ENCODE measurements at places on chromosomes 7 and 10.

- H3K27ac ChIP-seq = no peak overlapping the region
- H3K27me3 ChIP-seq = peaks cover 14% of the 10 kb centered on the region
Measured at GRCh38 chr10:131808370-131808930, 92.4 kb upstream of the PPP2R2D start.

- H3K27ac ChIP-seq = no peak overlapping the region
- no peaks in the 10 kb centered on the region for H3K4me1 ChIP-seq
- H3K27me3 ChIP-seq = no peaks in the 10 kb centered on the region
- H3K4me3 ChIP-seq = no peak overlapping the region
- DNase-seq = no peak
Measured at GRCh38 chr10:79385804-79386531, 38.7 kb downstream of the PPIF start.

DNA sequence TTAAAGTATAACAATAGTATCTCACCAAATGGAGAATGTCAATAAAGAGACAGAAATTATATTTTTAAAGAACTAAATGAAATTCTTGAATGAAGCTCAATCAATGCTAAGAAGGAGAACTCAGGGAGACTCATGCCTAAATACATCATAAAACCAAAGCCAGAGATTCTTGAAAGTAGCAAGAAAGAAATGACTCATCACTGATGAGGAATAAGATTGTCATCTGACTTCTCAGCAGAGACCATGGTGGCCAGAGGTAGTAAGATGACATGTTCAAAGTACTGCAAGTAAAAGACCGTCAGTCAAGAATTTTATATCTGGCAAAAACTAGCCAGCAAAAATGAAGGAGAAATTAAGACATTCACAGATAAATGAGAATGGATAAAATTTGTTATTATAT, 399.0 kb downstream of the GRID1 start:
- H3K27ac ChIP-seq = no peak overlapping the region
- H3K27me3 ChIP-seq = no peaks in the 10 kb centered on the region
- H3K4me3 ChIP-seq = no peak overlapping the region
- DNase-seq = peak; percentile 13
- no peaks in the 10 kb centered on the region for H3K36me3 ChIP-seq

GRCh38 chr7:134420424-134421125, 38.3 kb downstream of the AKR1B1 start:
- no peaks in the 10 kb centered on the region for H3K27me3 ChIP-seq
- peak overlapping the region; percentile 26 for H3K4me3 ChIP-seq
- DNase-seq = peak; percentile 88
- peaks cover 16% of the 10 kb centered on the region for H3K4me1 ChIP-seq
- no peaks in the 10 kb centered on the region for H3K36me3 ChIP-seq

DNA sequence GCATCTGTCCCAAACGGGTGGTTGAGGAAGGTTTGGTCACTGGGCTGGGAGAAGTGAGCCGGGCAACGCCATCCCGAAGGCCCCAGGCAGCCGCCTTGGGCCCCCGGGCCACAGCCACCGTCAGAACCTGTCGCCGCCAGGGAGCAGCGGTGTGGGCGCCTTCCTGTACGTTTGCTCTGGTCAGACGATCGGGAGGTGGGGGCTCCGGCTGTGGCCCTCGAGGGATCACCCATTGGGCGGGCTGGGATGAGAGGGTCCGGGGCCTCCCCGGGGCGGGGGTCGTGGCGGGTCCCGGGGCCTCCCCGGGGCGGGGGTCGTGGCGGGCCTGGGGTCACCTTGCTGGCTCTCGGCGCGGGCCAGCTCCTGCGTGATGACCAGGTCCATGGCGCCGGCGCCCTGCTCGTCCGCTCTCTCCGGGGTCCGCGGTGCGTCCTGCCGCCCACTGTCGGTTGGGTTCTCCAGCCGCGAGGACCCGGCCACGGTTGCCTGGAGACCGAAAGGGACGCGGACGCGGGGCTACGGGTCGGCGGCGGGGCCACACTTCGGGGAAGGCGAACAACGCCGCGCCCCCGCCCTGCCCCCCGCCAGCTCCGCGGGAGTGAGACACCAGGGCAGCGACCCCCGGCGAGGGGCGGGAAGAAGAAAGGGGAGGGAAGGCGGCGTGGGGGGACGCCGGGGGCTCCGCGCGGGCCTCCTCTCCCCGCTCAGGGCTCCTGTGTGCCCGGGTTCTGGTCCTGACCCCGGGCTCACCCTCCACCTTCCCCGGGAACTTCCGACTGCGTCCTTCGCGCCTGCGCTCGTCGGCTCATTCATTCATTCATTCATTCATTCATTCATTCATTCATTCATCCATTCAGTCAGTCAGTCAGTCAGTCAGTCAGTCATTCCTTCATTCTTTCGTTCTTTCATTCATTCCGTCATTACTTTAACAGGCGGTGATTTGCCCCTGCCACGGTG, at the start of gene CFAP46:
CFAP46 (minus strand) TSS at position 470 of the 957 bp plus-strand sequence; CDS start at position 384, 86 bp downstream.
- peaks cover 5% of the 10 kb centered on the region for H3K36me3 ChIP-seq
- no peaks in the 10 kb centered on the region for H3K4me1 ChIP-seq
- no peak within 1 kb of the TSS for H3K27ac ChIP-seq
- no peak for DNase-seq

- DNase-seq = no peak
- H3K36me3 ChIP-seq = no peaks in the 10 kb centered on the region
- H3K27ac ChIP-seq = no peak overlapping the region
- H3K4me1 ChIP-seq = no peaks in the 10 kb centered on the region
- H3K27me3 ChIP-seq = peaks cover 33% of the 10 kb centered on the region
- H3K4me3 ChIP-seq = no peak overlapping the region
Measured at GRCh38 chr10:71063401-71063800, 149.0 kb upstream of the UNC5B start.

GRCh38 chr10:36789974-36790373, 335.4 kb upstream of the ANKRD30A start:
- no peaks in the 10 kb centered on the region for H3K4me1 ChIP-seq
- H3K4me3 ChIP-seq = no peak overlapping the region
- no peaks in the 10 kb centered on the region for H3K36me3 ChIP-seq
- DNase-seq = no peak
- H3K27me3 ChIP-seq = no peaks in the 10 kb centered on the region

DNA sequence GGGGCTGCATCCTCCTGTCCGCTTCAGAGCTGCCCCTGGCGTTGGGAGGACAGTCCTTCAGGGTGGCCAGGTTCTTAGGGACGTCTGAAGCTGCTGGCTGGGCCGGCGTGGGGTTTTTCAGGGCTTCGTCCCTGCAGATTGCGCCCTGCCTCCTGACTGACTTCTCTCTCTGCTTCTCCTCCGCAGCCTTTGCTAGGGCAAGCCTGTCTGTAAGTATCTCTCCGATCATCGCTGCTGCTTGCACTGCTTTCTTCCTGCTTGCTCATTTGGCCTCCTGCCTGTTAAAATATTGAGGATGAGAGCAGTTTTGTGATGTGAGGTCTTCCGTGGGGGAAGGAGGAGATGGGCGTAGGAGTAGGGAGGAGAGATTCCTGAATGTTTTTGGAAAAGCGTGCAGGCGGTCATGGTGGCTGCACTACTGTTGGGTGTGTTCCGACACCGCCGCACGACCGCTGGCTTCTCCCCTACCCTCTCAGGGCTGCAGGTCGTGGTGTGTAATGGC, 25.3 kb downstream of the PFKFB3 start:
- H3K27me3 ChIP-seq = no peaks in the 10 kb centered on the region
- H3K36me3 ChIP-seq = peaks cover 63% of the 10 kb centered on the region
- H3K4me3 ChIP-seq = no peak overlapping the region
- no peaks in the 10 kb centered on the region for H3K4me1 ChIP-seq
- no peak for DNase-seq

DNA sequence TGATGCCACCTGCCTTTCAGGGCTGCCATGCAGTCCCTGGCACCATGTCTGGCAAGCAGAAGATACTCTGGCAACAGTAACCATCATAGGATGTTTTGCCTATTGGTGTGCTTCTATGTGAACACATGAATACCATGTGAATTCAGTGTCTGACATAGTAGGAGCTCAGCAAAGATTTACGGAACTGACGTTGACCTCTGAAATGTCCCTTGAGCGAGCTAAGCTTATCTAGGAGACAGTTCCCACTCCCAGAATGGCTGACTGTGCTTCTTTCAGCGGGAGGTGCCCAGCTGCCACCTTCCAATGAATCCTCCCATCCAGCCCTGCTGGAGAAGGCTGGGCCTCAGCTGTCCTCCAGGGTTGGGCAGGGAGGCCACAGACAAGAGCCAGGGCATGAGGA, 71.2 kb upstream of the LRRC18 start:
- H3K4me3 ChIP-seq = no peak overlapping the region
- H3K27ac ChIP-seq = no peak overlapping the region
- H3K4me1 ChIP-seq = peaks cover 5% of the 10 kb centered on the region
- no peaks in the 10 kb centered on the region for H3K36me3 ChIP-seq
- peaks cover 42% of the 10 kb centered on the region for H3K27me3 ChIP-seq

- no peaks in the 10 kb centered on the region for H3K4me1 ChIP-seq
- H3K4me3 ChIP-seq = no peak overlapping the region
- no peaks in the 10 kb centered on the region for H3K27me3 ChIP-seq
- DNase-seq = peak; percentile 66
Measured at GRCh38 chr10:22369434-22370072, 24.3 kb downstream of the SPAG6 start.

DNA sequence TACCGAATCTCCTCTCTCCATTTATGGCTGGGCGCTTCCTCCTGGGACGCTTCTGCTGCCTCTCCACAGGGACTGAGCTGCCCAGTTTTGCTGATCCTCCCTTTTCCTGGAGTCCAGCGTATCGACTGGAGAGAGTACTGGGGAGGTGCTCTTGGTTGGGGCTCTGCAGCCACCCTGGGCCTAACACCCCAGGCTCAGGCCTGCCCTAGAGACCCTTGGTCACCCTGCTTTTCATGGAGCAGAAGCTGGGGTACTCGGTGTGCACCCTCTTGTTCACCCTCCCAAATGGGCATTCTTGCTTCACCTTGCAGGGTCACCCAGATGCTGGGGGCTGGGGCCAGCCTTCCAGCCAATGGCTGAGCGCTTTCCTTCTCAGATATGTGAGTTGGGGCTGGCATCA, 88.8 kb upstream of the RET start:
- H3K4me1 ChIP-seq = no peaks in the 10 kb centered on the region
- no peak overlapping the region for H3K27ac ChIP-seq
- H3K36me3 ChIP-seq = no peaks in the 10 kb centered on the region
- no peak for DNase-seq
- H3K27me3 ChIP-seq = no peaks in the 10 kb centered on the region
- no peak overlapping the region for H3K4me3 ChIP-seq

DNA sequence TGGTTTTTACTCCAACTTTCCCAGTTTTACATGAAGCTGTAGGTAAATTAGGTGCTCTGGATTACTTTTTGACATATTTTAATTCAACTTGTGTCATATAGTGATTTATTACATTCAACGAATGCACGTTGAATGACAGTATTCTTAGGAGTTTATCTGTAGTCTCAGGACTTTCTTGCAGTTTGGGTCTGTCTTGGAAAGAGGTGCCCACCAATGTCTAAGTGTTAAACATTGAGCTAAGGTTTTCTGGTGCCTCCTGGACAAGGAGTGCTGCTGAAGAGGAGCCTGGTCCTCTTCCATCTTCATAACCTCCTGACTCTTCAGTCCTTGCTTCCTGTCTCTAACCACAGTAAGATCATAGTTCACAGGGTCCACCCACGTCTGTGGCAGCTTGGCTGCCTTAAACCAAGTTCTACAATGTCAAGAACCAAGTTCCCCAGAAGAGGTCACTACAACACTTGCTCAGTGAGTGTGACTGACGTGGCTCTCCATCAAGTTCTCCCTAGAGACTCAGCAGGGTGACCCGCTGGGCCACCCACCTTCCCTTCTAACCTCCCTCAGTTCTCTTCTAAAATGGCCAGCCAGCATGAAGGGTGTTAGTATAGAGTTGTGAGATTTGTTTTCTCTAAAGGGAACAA, 6.1 kb downstream of the NPY start:
- peaks cover 14% of the 10 kb centered on the region for H3K27me3 ChIP-seq
- H3K36me3 ChIP-seq = no peaks in the 10 kb centered on the region
- H3K4me3 ChIP-seq = no peak overlapping the region

DNA sequence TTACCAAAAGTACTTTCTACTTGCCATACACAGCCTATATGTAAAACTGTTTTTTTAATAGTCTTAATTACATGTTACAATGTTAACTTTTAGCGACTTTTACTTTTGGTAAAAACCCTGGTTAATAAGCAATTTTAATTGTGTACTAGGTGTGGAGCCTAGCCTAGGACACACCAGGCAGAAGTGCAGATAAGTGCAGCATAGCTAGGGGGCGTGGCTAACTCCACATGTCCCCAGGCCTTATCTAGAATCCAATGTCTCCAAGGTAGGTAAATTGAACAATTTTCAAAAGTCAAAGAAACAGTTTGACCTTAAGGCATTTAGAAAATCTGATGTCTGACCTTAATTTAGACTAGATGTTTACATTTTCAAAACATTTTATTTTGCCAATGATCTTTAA, 858.7 kb downstream of the CCSER2 start:
- DNase-seq = no peak
- H3K27ac ChIP-seq = no peak overlapping the region
- H3K36me3 ChIP-seq = peaks cover 4% of the 10 kb centered on the region
- H3K4me3 ChIP-seq = no peak overlapping the region
- no peaks in the 10 kb centered on the region for H3K27me3 ChIP-seq

- no peak overlapping the region for H3K27ac ChIP-seq
- no peak for DNase-seq
- no peaks in the 10 kb centered on the region for H3K36me3 ChIP-seq
- no peaks in the 10 kb centered on the region for H3K27me3 ChIP-seq
Measured at GRCh38 chr10:84542522-84543490, 214.4 kb downstream of the CCSER2 start.

DNA sequence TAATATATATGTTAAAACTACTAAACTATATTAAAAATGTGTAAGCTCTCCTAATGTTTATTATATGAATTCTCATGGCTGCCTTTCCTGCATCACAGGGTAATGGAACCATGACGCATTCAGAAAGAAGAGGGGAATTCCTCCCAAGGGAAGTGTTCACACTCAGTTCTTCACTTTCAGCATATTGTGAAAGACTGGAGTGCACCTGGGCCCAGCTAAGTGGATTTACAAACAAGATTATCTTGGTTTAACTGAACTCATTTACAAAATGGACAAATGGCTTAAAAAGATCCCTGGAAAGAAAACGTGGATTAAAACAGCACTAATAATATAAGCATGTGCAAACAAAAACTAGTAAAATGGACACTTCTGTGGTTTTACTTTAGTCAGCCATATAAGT, 149.8 kb downstream of the DOCK4 start:
- peak; percentile 65 for DNase-seq
- H3K27ac ChIP-seq = peak overlapping the region; percentile 97
- no peaks in the 10 kb centered on the region for H3K27me3 ChIP-seq
- H3K4me1 ChIP-seq = peaks cover 25% of the 10 kb centered on the region
- no peak overlapping the region for H3K4me3 ChIP-seq

All from MCF 10A (cell line).